ENCODE measurements at places on chromosomes 16 and 17.

DNA sequence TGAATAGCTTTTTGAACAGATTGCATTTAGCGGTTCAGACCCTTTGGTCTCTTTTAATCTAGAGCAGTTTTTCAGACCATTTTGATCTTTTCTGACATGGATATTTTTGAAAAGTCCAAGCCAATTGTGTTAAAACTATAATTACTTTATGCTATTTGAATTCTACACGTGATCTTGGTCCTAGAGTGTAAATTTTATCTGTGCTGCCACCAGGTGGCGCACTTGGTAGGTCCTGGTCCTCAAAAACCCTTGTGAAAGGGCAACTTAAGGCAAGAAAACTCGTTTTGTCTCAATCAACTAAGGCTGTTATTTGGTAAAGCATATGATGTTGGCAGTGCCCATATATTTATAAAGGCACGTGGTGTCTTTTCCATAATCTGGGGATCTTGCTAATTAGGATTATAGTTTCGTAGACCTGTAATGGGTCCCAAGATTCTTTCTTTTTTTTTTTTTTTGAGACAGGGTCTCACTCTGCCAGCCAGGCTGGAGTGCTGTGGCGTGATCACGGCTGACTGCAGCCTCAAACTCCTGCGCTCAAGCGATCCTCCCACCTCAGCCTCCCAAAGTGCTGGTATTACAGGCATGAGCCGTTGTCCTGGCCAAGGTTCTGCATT is 43.9 kb upstream of the TEX2 start:
- DNase-seq = peak; percentile 50

DNA sequence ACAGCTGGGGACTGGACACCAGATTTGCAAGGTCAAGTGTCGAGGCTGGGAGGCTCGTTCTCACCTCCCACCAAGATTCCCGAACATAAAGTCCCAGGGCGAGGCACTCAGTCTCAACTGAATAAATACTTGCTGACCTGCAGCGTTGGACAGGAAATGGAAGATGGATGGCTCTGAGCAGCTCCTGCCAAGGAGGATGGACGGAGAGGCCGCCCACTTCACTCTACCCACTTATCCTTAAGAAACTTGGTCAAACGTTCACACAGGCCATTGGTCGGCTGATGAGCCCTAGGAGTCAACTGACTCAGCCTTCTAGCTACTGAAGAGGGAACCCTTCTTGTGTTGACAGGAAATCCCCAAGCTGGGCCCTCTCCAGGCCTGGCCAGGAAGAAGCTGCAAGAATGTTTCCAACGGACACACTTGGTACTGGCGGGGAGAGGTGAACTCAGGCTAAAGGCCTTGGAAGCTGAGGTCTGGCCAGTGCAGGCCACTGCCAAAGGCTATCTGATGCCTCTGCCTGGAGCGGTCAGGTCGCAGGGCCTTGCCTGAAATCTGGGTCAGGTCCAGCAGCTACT is 50.0 kb downstream of the VAC14 start:
- DNase-seq = no peak

DNA sequence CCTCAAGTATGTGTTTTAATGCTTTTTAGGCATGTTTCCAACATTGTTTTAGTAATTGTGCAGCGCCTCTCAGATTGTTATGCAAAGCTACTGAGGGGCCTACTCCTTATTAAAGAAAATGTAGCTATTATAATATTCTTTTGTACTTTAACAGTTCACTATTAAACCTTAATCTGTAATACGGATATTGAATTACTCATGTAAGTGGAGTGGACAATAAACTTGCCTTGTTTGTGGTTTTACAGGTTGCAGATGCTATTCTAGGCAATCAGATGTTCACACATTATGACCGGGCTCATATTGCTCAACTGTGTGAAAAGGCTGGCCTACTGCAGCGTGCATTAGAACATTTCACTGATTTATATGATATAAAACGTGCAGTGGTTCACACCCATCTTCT is 41.0 kb downstream of the PTRH2 start:
- DNase-seq = no peak

- no peak for DNase-seq
Observed at GRCh38 chr16:88878967-88879787, 12.7 kb upstream of the PABPN1L start.

DNA sequence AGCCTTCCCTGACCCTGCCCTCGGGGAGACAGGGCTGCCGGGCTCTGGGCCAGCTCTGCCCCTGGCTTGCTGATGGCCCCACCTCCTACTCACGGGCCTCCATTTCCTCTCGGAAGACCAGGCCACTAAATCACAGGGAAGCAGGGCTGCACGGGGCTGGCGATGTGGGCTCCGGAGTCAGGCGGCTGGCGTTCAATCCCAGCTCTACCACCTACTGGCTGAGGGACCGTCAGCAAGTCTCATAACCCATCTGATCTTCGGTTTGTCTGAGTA is 113.4 kb downstream of the AMFR start:
- no peak for DNase-seq

GRCh38 chr16:30394592-30395154 is 547 bp upstream of the ZNF48 start:
- no peak for DNase-seq

GRCh38 chr16:79847569-79847968 is 247.0 kb upstream of the MAF start:
- DNase-seq = no peak

DNA sequence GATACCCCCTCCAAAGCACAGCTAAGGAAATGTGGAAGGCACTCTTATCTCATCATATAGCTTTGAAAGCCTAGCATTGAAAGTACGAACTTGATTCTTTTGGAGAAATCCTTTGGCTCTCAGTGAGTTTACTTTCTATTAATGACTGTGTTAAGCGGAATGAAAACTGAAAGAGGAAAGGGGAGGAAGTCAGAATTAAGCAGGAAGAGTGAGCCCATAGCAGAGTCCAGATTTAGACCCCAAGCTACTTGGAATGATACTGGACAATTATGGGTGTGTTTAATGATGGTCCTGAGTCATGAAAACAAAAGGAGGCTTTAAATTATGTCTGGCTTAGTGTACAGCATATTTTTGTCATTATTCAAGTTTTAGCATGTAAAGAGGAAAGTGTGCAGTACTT is 42.2 kb downstream of the TENT4B start:
- DNase-seq = no peak

GRCh38 chr16:83955218-83956130 is 2.4 kb downstream of the OSGIN1 start:
- no peak for DNase-seq

Measured in stimulated activated CD8-positive, alpha-beta memory T cell treated with anti-CD3 and anti-CD28 coated beads, Interleukin-12 subunit alpha, Interleukin-12 subunit beta, amount 100 ng/mL, for 1 hour (primary cell).